Stimulated activated CD8-positive, alpha-beta memory T cell treated with anti-CD3 and anti-CD28 coated beads, Interleukin-4, amount 100 ng/mL, for 1 hour (primary cell): ENCODE measurements at places on chromosomes 4 and X.

DNA sequence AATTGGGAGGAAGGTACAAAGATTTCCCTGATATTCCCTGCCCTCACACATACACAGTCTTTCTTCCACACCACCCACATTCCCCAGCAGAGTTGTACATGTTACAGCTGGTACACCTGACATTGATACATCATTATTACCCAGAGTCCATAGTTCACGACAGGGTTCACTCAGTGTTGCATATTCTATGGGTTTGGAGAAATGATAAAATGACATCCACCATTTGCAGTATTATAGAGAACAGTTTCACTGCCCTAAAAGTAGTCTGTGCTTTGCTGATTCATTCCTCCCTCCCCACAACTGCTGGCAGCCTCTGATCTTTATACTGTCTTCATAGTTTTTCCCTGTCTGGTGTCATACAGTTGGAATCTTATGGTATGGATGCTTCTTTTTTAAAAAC lies 15.0 kb downstream of the AGA start:
- DNase-seq = no peak

GRCh38 chr4:87236861-87237260 lies 16.4 kb upstream of the KLHL8 start:
- DNase-seq = no peak

- DNase-seq = no peak
Observed at GRCh38 chr4:158964114-158964727, 138.7 kb upstream of the RAPGEF2 start.

- no peak for DNase-seq
Observed at GRCh38 chr4:53321151-53321983, 44.5 kb downstream of the SCFD2 start.

DNA sequence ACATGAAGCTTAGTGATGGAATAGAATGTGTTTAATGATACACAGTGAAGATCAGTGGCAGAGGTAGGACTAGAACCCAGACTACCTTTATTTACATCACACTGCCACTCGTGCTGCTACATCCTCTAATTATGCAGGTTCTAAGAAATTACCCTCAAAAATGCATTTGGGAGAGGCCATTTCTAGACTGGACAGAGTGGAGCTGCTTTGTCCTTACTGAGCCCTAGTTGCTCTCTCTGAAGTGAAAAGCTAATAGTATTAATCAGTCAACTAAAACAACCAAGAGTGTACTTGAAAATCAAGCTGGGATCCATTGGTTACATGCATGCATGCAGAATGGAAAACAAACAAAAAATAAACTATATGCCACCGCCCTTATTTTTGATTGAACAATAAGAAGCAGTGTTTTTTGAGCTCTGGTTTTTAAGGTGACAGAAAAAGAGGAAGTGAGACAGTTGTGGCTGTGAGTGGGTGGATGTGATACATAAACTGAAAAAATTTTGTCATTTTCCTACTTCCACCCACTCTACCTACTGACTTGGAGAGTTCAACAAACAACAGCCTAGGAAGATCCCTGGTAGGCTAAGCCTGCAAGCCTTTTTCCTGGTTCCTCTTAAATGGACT lies 6.8 kb upstream of the VSIG4 start:
- no peak for DNase-seq

GRCh38 chrX:40418146-40418812 lies 162.5 kb upstream of the ATP6AP2 start:
- DNase-seq = no peak

DNA sequence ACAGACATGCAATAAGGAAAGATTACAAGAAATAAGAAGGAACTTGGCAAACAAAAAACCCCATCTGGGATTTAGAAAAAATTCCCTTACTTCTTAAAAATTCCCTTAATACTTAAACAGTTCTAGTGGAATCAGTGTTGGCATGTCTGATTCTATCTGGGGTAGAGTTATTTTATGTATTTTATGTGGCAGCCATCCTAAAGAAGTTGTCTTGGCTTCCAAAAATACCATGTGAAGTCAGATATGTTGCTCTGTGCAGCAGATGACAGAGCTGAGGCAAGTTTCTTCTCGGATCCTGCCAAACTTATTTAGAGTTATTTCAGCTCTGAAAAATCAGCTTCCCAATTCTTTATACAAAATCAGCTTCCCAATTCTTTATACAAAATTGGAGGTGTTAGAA lies 14.7 kb downstream of the YY2 start:
- no peak for DNase-seq

DNA sequence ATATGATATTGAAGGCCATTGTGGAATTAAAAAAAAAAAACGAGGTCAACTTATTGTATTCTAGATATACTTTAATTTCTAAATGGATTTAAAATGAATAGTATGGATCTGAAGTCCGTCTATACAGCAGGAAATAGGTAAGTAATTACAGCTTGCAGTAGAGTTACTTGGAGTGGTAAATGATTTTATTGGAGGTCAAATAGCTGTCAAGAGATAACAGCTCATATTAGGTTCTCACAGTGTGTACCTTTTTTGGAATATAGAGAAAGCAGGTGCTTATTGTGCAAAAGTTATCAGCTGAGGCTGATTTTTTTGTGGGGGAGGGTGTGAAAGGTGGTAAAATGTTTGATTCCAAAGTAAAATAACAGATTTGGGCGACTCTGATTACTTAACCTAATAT lies 17.7 kb downstream of the UPRT start:
- no peak for DNase-seq

GRCh38 chr4:155694100-155694785 lies 27.6 kb downstream of the GUCY1A1 start:
- no peak for DNase-seq

GRCh38 chr4:82998898-82999297 lies 11.7 kb downstream of the LIN54 start:
- DNase-seq = no peak

DNA sequence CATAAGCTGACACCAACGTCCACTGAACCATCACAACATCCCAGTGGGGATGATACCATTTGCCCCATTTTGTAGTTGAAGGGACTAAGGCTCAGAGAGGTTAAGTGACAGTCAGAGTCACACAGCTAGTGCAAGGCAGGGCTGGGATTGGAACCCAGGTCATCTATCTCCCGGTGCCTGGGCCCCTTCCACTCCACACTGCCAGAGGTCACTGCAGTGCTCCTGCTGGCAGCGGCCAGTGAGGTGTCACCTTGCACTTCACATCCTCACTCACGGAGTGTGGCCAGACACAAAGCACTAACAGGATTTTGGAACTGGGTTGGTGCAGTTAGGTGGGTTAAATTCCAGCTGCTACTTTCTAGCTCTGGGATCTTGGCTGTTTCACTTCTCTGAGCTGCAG lies 118.7 kb downstream of the ENPP6 start:
- no peak for DNase-seq

DNA sequence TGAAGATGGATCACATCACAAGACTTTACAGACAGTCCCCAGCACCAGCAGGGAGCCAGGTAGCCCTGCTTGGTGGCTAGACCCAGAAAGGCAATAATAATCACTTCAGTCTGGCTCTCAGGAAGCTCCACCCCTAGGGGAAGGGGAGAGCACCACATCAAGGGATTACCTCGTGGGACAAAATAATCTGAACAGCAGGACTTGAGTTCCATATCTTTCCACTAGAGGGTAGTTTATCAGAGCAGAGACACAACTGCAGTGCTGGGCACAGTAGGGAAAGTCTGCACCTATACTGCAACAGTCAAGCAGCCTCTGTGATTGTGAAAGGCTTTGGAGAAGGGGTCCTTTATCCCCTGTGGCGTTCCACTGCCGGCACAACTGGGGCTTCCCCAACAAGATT lies 547.0 kb upstream of the POU3F4 start:
- DNase-seq = no peak

DNA sequence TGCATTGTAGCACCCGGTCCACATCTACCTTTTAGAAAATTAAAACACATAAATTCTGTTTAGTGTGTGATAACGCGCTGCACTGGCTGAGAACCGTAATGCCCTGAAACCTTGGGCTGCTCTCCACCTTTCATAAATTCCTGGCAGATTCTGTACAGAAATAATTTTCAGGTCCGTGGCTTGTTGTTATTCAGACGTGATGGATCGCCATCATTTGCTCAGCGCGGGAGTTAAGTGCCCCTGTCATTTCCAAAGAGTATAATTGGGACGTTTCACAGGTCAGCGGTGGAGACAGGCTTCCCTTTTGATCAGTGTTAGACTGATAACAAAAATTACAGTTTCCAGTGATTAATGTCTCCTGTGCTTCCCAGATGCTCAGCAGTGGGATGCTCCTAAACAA lies 16.5 kb downstream of the UVSSA start:
- no peak for DNase-seq

DNA sequence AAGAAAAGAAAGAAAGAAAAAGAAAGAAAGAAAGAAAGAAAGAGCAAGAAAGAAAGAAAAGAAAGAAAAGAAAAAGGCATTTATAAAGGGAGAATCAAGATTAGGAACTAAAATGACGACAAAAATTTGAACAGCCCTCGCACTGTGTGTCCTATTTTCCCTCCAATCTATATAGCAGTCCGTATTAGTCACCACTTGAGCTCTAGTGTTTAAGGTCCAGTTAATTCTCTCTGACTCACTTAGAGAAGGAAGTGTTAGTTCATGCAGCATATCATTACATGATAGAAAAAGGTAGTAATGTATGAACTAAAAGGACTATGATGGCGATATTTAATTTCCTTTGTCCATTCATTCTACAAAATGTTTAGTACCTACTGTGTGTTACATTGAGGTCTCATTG lies 122.7 kb downstream of the CBLL2 start:
- DNase-seq = no peak

DNA sequence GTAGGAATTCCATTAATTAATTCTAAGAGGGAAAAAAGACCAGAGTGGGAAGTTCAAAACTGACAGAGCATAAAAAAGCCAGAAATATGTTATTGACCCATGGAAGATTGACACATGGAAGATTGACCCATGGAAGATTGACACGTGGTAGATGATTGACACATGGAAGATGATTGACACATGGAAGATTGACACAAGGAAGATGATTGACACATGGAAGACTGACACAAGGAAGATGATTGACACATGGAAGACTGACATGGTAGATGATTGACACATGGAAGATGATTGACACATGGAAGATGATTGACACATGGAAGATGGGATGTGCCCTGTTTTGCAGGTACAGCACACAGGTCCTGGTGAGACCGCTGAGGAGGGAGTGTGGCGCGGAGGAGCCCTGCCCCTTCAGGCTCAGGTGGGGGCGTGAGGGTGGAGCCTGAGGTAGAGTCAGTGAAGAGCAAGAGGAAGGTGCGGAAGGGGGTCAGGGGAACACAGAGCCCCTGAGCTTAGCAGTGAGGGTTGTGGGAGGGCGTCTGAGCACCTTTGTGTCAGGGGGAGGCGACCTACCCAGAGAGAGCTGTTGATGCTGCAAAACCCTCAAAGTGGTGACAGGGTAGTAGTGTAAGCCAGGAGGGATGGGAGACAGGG lies 15.8 kb upstream of the PDE6B start:
- DNase-seq = no peak

DNA sequence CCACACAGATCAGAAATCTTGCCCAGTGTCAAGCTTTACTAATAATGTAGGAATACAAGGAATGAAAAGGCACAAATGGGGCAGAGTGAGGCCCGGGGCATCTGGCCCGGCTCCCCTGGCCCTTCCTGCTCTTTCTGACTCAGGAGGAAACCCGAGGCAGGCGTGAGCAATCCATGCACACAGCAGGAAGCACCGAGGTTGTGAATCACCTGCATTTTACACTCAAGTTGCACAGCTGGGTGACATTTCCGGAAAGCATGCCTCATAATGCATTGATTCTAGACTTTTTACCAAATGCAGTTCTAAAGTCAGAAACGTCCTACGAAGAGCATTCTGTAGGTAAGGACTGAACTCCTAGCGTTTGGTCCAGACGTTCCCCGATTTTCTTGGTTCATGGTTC lies 38.9 kb downstream of the PRIMPOL start:
- no peak for DNase-seq

DNA sequence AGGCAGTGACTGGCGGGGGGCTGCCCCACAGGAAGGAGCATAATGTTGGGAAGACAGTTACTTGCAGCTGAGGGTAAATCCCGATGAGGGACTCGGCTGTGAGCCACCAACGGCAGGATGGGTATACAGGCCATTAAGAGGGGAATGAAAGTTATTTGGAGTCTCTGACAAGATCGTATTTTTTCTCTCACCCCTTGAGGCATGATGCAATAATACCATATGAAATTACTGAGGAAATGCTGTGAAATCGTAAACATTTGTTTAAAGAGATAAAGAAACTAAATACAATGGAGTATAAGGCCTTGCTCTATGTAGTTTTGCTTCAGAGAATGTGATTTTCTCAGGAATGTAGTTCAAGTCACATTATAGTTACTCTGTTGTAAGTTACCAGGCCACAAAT lies 12.7 kb downstream of the IL1RAPL1 start:
- no peak for DNase-seq

DNA sequence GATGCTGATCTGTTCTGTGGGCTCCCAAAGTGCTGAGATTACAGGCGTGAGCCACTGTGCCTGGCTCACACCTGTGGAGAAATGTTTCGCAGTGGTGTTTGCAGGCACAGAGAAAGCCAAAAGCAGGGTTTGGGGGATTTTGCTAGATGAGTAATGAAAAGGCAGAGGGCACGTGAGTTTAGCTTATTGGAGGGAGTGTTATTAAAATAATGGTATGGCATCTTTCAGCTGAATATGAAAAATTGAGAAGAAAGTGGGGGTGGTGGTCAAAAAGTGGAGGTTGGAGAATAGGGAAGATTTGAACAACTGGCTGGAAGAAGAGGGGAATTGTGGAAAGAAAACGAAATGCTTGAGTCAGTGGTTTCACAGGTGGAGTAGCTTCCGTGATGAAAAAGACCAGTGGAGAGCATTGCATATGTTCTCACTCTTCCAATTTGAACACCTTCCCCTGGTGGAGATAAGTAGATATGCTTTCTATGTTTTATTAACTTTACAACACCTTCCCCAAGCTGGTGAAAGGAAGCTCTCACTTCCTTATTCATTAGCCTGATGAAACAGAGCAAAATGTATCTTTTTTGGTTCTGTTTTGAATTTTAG lies 1.1 kb upstream of the CHST7 start:
- no peak for DNase-seq

- no peak for DNase-seq
Observed at GRCh38 chrX:31228415-31228832, 156.6 kb upstream of the FTHL17 start.

GRCh38 chr4:7202411-7202810 lies 10.1 kb downstream of the SORCS2 start:
- DNase-seq = no peak

- no peak for DNase-seq
Observed at GRCh38 chr4:111991163-111991562, 154.1 kb upstream of the FAM241A start.

- DNase-seq = no peak
Observed at GRCh38 chr4:43718369-43718768, 730.2 kb downstream of the KCTD8 start.

GRCh38 chr4:103400405-103400804 lies 202.3 kb upstream of the CENPE start:
- no peak for DNase-seq

GRCh38 chr4:168485156-168485910 lies 5.0 kb upstream of the DDX60L start:
- no peak for DNase-seq

GRCh38 chrX:41327341-41327740 lies 6.6 kb upstream of the DDX3X start:
- DNase-seq = no peak
